ENCODE measurements at places on chromosomes 1 and 21.

DNA sequence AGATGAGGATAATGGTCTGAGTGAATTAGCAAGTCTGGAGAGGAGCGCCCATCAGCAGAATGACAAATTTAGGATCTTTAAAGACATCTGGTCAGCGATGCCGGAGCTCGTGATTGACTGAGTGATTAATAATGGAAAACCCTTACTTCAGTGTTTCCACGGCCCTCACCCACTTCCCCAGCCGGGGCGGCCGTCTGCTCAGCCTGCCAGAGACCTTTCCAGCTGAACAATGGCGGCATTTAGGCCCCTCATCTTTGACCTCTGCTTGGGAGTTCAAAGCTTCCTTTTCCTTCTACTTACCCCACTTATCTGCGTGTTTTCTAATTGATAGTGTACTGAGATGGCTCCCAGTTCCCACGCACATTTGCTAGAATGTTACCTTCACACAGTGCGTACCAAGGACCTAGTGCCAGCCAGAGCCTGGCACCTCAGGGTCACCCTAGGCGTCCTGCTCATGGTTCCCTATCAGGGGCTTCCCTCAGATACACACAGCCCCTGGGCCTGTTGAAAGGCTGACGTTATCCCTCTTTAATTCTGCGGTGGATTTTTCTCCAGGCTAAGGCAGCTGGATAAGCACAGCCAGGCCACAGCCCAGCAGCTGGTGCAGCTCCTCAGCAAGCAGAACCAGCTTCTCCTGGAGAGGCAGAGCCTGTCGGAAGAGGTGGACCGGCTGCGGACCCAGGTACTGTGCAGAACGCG is 232.8 kb downstream of the SDCCAG8 start:
- peak; percentile 8 for DNase-seq

- DNase-seq: no peak
Measured at GRCh38 chr1:29689372-29690030, 453.2 kb downstream of the PTPRU start.

DNA sequence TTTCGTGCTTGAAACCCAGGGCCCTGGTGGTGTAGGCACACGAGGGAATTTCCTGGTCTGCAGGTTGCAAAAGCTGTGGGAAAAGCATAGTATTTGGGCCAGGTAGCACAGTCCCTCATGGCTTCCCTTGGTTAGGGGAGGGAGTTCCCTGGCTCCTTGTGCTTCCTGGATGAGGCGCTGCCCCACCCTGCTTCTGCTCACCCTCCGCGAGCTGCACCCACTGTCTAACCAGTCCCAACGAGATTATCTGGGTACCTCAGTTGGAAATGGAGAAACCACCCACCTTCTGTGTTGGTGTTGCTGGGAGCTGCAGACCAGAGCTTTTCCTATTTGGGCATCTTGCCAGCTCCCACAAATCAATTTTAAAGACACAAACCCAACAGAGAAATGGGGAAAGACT is 183.0 kb downstream of the PHTF1 start:
- DNase-seq: no peak

DNA sequence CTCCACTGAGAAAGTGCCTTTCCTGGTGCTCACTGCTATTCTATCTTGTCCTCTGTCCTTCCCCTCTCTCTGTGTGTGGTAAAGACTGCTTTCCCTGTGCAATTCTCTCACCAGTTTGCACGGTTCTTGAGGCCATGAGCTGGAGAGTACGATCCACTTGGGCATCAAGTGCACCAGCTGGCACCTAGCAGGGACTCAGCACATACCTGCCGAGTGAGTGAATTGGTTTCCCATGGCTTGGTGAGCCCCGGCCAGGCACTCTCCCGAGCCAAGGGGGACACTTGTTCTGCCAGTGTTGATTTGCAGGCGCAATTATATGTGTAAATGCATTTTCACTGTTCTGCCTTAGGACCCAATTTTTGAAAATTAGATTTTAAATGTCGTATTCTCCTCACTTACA is 313.5 kb downstream of the DISC1 start:
- no peak for DNase-seq

GRCh38 chr1:76876655-76877395 is 9.5 kb downstream of the ST6GALNAC5 start:
- no peak for DNase-seq

GRCh38 chr1:208369658-208370057 is 125.5 kb upstream of the PLXNA2 start:
- no peak for DNase-seq

GRCh38 chr1:23661887-23662286 is 29.7 kb upstream of the RPL11 start:
- no peak for DNase-seq

- no peak for DNase-seq
Measured at GRCh38 chr1:59687081-59687480, 127.7 kb upstream of the HOOK1 start.

DNA sequence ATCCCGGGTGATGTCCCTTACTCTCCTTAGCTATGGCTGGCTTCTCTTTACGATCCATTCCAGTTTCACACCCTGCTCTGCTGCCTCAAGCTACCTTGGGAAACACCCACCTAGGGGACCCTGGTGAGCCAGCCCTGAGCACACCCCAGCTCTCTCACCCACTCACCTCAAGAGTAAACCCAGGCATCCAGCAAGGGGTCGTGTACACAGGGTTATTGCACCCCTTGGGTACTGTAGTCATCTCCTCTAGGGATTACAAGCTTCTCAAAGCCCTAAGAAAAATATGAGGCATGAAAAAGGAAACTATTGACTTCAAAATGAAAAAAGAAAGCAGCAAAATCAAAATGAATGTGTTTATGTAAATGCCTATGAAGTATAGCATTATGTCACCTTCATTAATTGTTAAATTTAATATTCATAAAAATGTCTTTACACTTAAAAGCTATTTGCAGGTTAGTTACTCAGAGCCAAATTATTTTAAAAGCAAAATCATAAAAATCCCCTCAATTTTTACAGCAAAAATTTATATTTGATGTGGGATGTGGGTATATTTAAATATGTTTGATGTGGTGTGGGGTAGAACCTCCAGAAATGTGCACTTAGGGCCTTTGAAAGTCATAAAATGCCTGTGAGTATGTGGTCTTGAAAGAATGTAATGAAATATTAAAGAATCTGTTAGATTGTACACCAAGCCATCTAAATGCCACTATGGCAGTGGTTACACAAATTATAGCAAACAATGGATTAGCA is 190.3 kb downstream of the C1orf94 start:
- no peak for DNase-seq

- no peak for DNase-seq
Measured at GRCh38 chr1:79532555-79532954, 526.0 kb upstream of the ADGRL4 start.

- DNase-seq: no peak
Measured at GRCh38 chr21:33135925-33136324, 66.0 kb downstream of the OLIG1 start.

GRCh38 chr21:45542667-45543370 is 579 bp upstream of the SLC19A1 start:
- peak; percentile 56 for DNase-seq

GRCh38 chr1:62906428-62906886 is 122.5 kb downstream of the ATG4C start:
- DNase-seq: no peak

DNA sequence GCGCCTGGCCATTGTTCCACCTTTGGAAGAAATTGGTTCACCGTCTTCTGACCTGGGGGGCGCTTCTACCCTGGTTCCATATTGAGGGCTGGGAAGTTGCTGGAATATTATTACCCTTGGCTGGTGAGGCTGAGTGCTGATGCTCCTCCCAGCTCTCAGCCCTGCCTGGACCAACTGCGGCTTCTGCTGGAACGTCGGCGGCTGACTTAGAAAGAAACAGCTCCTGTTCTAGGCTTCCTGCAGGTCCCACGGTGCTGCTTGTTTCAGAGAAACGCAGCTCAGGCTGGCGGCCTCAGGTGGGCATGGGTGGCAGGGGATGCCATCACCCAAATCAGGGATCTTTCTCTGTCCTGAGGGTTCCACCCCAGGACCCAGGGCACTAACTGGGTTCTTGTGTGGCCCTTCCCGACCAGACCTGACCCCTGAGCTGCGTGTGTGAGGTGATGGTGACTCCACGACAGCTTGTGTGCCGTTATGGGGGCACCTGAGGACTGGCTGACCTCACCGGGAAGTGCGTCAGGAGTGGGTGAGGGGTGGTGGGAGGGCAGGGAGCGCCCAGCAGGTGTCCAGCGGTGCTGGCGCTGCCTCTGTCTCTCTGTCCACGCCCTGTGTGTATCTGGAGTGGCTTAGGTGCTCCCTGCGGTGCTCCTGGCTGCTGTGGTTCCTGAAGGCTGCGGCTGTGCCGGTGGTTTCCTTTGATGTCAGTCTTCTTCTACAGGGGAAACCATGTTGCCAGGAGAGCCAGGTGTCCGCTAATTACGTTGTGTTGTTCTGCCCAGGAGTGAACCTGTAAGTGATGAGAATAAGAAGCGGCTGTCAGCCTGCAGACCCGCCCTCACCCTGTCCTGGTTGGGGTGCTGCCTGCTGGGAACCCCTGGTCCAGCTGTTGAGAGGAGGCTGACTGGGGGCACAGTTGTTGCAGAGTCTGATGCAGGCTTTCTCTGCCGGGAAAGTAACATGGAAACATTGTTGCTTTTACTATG is 8.9 kb downstream of the SKI start:
- no peak for DNase-seq

DNA sequence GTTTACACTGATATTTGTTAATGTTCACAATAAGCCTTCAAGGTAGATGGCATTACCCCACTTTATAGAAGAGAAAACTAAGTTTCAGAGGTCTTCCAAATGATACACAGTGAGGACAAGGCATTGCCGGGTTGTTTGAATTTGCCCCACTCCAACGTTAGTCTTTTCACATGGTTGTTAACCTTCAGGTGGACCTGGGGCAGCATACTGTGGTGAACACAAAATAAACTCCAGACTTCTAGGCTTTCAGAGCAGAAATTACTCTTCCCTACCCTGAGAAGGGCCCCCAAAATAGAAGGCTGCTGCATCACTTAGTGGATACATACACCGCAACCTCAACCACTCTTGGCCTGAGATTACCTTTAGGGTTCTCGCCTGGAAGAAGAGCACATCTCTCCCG is 3.4 kb upstream of the KHDRBS1 start:
- no peak for DNase-seq

DNA sequence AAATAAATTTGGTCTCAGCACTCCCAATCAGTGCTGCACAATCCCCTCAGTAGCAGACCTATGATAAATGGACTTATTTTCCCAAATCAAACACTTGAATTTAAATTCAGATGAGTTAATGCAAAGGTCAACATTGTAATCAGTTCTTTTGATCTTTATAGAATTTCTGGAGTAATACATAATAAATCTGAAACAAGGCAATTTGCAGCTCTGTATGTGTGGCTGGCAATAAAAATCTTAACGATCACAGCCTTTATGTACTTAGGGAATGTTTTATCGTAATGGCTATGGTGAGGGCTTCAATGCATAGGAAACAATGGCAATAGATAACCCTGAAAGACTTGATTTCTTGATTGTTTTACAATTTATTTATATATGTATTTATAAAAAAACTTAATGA is 91.4 kb downstream of the GPATCH2 start:
- no peak for DNase-seq

GRCh38 chr1:110341872-110342331 is 2.7 kb downstream of the RBM15 start:
- DNase-seq: no peak

- no peak for DNase-seq
Measured at GRCh38 chr1:190140644-190141043, 337.0 kb downstream of the BRINP3 start.

DNA sequence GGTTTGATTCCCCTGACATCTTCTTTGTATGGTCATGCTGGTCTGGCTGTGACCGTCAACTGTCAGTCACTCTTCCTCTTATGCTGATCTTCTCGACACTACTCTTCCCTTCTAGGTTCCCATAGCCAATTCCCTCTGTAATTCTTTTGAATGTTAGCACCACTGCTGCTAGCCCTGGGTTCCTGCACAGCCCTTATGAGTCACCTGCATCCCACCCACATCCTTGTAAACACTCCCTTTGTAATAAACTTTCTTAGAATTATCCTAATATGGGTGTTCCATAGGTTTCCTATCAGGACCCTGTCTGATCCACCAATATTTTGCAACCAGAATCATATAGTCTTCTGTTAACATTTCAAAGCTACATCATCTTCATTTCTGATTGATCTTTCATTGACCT is 37.1 kb downstream of the JUN start:
- DNase-seq: no peak

DNA sequence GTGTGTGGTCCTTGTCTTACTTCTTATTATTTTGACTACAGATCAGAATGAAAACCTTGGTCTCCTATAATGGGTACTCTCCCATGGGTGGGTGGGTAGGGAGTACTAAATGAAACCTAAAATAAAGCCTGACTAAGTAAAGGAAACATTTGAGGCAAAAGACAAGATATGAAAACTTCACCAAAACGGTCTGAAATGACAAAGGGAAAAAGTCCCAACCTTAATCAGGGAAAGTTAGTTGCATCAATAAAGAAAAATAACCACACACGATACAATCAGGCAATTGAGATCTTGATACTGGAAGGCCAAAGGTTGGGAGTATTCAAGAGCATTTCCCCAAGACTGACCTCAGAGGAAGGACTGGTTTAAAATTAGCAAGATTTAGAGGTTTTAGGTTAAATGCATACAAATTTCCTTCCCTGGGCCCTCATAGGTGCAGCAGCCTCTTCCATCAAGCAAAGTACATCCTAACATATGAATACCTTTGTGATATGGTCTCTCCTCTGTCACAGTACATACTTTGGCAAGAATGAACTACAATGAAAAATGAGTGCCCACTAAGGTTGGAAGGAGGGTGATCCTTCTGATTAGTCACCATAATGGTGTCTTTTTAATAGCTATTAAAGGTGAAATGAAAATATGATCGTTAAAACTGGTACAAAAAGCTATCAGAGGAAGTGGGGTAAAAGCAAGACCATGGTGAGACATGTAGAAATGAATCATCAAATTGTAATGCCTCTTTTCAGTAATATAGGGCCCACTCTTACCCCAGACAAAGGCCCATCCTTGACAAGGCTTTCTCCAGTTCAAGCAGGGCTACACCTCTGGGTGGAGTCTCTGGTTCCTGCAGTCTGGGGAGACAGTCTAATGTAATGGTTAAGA is 15.3 kb upstream of the TNFSF4 start:
- no peak for DNase-seq

DNA sequence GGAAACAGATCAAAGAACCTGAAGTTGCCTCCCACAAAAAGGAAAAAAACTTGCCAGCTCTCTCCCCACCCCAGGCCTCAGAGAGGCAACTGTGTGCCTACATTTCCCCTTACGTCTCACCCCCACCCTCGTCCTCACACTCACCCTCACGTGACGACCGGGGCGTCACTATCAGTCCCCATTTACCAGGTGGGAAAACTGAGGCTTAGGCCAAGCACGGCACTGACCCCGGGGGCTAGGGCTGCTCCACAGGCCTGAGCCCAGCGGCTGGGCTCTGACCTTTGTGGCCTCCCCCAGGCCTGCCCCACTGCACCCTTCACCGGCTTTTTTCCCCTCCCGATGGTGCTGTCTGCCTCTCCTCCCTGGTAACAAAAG is 51.5 kb upstream of the RUNX3 start:
- DNase-seq: no peak

- DNase-seq: no peak
Measured at GRCh38 chr1:15220825-15221431, 26.1 kb upstream of the FHAD1 start.

Measured in ureter (tissue), 1 donor.